ENCODE measurements at places on chromosomes 6 and 20.

- no peak for DNase-seq
Measured at GRCh38 chr6:155887421-155887820, 431.8 kb upstream of the NOX3 start.

DNA sequence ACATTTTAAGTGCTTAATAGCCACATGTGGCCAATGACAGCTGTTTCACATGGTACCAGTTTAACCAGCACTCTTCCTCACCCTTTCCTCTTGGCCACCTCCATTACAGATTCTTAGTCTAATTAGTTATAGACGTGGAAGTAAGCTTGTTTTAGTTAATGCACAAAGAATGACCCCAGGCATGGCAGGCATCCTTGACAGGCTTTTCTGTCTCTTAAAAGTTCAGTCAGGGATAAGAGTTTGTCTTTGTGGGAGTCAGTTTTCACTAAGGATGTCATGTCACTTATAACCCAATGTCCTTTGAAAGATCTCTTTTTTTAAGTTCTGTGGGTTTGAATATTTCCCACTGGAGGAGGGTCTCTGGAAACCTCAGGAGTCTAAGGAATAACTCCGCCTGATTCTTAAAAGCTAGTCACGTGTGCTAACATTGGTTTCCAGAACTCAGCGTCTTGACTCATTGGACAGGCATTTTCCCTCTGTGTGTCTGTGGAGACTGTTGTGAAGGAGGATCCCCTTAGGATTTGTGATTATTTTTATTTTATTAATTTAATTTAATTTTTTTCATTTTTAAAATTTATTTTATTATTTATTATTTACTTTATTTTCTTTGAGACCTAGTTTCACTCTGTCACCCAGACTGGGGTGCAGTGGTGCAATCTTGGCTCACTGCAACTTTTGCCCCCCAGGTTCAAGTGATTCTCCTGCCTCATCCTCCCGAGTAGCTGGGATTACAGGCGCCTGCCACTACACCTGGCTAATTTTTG, 171.4 kb downstream of the ZFAND3 start:
- no peak for DNase-seq

DNA sequence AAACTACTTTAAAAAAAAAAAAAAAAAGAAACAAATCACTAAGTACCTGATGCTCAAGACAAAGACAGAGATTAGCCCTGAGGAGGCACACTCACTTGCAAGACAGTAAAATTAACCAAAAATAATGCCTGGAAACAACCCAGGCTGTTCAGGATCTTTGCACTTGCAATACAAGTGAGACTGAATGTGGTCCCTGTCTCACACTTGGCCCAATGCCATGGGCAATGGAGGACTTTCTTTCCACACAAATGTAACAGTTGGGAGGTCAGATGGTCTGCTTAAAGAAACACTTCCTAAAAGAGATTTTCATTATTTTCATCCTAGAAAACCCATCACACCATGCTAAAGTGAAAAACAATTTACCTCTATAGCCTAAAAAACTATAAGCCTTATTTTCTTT, 16.2 kb downstream of the STAU1 start:
- DNase-seq: no peak

DNA sequence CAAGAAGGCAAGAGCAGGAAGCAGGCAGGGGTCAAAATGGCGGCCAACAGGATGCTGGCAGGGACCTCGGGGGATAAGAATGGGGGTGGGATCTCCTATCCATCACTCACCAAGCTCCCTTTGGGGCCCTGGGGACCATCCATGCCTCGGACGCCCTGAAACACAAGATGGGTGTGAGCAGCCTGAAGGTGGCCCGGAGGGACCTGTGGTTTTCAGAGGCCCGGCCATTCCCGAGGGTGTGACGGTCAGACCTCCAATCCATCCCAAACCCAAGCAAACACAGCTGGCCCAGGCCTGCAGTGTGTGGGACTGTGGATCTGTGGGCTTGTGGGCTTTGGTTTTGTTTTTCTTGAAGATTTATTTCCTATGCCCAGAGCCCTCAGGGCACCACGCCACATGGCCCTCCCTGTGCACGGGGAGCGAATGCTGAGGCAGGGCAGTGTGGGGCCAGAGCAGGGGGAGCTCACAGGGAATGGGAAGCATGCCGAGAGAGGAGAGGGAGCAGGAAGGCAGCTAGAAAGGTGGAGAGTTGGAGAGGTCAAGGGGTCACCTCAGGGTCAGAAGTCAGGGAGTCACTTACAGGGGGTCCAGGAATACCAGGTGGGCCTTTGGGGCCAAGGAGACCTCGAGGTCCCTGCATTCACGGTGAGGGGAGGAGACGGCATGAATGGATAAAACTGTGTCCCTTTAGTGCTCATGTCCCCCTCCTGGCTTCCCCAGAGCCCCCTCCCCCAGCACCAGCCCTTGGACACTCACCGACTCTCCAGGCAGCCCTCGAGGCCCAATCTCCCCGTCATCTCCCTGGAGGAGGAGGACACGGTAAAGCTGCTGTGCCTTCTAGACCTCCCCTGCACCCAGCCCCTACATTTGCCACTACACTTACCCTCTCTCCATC, 14.5 kb downstream of the COL11A2 start:
- no peak for DNase-seq

DNA sequence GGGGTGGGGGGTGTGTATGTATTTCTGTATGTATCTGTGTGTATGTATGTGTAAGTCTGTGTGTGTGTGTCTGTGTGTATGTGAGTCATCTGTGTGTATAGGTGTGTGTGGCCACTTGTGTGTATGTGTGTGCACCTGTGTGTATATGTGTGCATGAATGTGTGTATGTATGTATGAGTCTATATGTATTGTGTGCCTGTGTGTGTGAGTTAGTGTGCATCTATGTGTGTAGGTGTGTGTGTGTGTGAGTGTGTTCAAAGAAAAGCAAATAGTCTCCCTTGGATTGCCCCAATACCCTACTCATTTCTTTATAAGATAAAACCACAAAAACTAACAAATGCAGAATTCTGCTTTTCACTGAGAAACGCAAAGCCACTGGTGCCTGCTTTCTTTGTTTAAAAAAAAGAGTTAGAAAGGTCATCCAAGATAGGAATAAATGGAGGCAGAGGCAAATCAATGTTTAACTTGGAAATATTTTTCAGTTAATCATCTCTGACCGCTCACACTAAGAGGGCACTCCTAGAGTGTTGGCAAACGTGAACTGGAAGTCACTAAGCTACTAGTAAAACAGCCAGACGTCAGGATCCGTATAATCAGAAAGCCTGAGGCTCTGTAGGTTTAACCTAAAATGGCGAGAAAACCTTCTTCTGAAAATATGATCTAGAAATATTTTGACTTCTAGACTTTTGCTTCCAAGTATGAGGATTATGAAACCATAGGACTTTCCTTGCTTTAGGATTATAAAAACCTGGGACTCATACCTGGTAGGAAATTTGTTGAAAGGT, 37.4 kb upstream of the JAG1 start:
- no peak for DNase-seq

GRCh38 chr6:158011478-158011920, 29.8 kb downstream of the SYNJ2 start:
- DNase-seq: no peak

DNA sequence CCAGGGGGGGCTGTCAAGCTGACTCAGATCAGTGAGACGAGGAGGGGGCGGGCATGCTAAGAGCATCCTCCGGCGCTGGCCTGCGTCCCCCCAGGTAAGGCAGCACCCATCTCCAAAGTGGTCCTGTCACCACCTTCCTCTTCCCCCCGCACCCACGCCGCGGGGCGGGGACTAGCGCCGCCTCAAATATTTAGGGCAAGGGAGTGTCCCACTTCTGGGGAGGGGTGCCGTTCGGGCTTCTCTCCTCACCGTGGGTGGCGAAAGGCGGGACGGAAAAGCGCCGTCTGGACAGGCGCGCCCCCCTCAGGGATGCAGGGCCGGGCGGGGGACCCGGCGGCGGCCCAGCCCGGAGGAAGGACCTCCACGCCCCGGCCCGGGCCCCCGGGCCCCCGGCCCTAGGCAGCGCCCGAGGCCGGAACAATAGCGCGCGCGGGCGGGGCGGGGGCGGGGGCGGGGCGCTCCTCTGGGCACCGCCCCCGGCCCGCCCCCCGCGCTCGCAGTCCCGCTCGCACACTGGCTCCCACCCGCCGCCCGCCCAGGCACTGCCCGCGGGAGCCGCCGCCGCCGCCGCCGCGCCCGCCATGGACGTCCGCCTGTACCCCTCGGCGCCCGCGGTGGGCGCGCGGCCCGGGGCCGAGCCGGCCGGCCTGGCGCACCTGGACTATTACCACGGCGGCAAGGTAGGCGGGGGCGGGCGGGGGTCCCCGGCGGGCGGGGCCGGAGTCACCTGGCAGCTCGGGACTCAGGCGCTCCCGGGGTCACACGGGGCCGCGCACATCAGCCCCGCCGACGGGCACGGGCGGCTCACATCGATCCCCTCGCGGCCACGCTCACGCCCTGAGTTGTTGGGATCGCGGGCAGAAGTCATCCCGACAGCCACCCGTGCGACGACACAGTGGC, at the start of gene TOX2:
TOX2 (plus strand) TSS at position 542 of the 900 bp plus-strand sequence; CDS start at position 582, 40 bp downstream.
- peak; percentile 27 for DNase-seq

DNA sequence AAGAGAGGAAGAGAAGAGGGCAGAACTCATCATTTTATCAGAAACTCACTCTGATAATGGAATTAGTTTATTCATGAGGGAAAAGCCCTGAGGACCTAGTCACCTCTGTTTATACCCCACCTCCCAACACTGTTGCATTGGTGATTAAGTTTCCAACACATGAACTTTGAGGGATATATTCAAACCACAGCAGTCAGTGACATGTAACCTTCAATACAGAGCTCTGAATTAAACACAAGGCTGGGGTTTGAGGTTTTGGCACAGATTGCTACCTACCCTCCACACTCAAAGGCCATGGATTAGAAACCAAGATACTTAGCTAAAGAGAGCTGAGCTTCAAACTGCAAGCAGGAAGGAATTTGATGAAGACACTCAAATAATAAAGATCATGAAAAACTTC, 48.5 kb upstream of the MOCS1 start:
- DNase-seq: no peak

GRCh38 chr6:28880894-28881780, 42.6 kb downstream of the TRIM27 start:
- DNase-seq: peak; percentile 73

DNA sequence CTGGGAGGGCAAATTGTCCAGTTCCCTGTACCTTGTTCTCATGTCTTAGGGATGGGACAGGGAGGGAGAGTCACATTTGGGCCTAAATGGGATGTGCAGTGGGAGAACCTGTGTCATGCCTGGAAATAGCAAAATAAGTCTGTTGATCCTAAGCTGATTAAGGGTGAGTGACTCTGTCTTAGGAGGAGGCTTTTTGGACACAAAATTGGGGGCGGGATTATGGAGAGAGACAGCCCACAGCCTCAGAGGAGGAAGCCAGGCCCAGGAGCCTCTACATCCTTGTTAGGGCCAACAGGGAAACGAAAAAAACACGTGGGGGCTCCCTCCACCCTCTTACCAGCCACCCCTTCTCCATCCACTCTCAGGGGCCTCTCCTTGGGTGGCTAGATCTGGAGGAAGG, 2.2 kb downstream of the KCNB1 start:
- DNase-seq: no peak

- DNase-seq: no peak
Measured at GRCh38 chr20:60011512-60012507, 53.6 kb downstream of the CDH26 start.

DNA sequence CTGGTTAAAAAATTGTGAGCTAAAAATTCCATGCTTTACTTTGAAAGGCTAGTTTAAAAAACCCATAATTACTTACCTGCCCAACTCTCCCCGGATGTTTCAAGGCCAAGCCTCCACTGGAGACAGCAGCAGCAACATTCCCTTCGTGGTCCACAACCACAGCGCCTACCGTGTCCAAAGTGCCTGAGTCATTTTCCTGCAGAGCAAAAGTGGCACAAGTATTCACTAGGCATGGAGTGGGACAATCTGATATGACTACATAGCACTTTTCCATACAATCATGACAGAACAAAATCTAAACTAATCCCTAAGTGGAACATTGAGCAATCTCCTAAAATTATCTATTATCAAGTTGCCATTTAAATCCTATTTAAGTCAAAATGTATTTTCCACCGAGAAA, 104.8 kb downstream of the TASP1 start:
- DNase-seq: no peak

DNA sequence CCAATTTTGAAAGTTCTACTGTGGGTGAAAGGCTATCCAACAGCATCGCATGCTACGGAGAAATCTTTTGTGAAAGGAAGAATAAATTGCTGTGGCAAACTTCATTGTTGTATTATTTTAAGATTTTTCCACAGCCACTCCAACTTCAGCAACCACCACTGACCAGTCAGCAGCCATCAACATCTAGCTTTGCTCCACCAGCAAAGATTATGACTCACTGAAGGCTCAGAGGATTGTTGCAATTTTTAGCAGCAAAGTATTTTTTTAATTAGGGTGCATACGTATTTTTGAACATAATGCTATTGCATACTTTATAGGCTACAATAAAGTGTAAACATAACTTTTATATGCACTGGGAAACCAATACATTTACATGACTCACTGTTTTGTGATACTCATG, 493.5 kb downstream of the TFAP2A start:
- DNase-seq: no peak

DNA sequence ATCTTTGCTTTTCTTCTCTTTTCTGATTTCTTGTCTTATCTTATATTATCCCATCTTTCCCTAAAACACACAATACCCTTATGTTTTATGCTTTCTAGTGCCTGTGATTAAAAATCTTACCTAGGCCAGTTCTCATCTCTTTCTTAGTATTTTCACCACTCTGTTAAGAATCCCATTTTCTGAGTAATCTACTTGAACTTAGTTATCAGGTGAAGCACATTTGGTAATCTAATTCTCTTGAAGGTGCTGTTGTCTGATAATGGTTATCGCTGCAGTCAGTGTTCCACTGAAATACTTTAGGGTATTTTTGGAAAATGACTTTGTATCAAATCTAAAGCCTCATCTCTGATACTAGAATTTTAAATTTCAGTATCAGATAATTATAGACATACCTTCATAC, 192.5 kb upstream of the MAN1A1 start:
- no peak for DNase-seq

DNA sequence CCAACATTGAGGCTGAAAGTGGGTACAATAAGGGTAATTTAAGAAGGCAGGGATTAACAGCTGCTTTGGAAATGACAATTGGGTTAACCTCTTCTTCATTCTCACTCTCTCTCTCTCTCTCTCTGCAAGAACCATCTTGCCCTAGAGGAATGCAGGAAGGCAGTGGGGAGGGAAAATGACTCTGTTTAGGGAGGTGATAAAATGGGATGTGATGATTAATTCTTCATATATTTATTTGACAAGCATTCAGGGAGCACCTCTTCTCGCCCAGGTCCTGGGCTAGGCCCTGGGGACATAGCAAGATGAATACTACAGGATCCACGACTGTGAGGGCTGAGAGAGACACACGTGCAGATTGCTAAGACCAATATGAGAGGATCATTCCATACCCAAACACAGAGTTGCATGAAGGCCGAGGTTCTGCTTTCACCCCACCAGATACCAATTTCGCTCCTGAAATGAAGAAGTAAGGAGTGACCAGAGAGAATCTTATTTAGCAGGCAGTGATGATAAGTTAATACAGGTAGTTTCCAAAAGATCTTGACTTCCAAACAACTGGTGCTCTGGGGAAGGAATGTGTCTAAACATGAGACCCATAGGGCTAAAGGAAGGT, 13.3 kb upstream of the PTPN1 start:
- DNase-seq: no peak
